Glomerular endothelial cell (primary cell): ENCODE measurements at places on chromosomes 11 and 22. TPM values are rescaled to one million over a fixed set of nuclear protein-coding genes. Genes with fewer than 3 reads are reported as not detected.

- no peak for DNase-seq
Observed at GRCh38 chr11:2776351-2777061, 76.7 kb upstream of the KCNQ1OT1 start.

- DNase-seq = no peak
Observed at GRCh38 chr22:32281072-32281471, 25.9 kb upstream of the SLC5A4 start.

OR8A1 gene
- total RNA-seq = not detected in 2 replicates

GRCh38 chr11:94662065-94662779, 95.1 kb downstream of the PIWIL4 start:
- no peak for DNase-seq

CBLIF gene
- not detected in 2 replicates for total RNA-seq

- peak; percentile 33 for DNase-seq
Observed at GRCh38 chr22:26398741-26399153, 30.3 kb upstream of the ASPHD2 start.

LINC01488 gene
- total RNA-seq = not detected in 2 replicates

DNA sequence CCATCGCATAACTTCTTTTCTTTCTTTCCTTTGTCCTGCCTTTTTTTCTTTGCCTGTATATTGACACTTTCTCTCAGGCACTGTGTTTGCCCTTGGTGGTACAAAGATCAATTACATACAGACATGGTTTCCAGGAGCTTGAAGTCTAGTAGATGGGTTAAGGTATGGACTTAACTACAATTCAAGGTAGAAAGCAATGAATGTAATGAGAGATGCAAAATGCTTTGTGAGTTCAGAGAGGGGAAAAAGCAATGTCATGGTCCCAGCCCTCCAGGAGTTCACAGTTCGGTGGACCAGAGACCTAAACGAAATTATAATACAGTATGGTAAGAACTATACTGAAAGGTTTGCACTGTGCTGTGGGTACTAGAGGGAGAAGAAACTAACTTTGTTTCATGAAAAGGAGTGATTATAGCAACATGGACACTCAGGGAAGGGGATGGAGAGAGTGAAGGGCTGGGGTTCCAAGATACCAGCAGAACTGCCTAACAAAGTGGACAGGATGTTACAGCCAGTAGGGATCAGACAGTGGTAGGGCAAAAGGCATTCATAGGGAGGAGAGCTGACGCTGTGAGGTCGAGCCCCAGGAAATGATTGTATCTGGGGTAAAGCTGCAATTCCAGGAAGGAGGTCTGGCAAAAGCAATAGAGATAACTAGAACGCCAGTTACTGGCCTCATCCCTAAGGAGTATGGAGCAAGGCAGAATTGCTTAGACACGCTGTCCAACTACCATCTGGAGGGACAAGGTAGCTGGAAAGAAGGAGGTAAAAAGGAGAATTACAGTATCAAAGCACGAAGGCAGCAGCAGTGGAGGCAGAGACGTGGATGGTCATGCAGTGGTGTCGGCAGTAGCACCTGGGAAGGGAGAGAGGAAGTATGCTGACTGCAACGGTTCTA, 158.3 kb upstream of the MTMR2 start:
- no peak for DNase-seq

HYOU1 gene
- 144 and 195 TPM in 2 replicates for total RNA-seq

DNA sequence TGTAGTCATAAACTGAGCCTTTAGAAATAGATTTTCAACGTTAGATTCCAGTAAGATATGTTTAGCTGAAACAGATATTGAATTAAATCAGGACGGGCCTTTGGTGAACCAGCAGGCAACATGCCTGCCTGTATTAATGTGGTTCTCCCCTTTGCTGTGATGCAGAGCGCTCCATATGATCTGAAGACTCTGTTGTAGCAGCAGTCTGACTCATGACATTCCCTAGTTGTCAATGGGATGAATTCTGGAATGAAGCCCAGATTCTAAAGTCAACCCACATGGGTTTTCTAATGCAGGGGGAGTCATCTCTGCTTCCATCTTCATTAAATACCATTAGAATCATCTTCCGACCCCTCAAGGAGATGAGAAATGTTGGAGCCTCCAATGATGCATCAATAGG, 864.5 kb downstream of the NTM start:
- DNase-seq = no peak

ANGPTL5 gene
- total RNA-seq = not detected in 2 replicates

GAL gene
- total RNA-seq = 2.8 and 4.5 TPM in 2 replicates

- DNase-seq = no peak
Observed at GRCh38 chr11:33444835-33445594, 187.8 kb downstream of the HIPK3 start.

- DNase-seq = no peak
Observed at GRCh38 chr11:101458161-101458560, 125.6 kb downstream of the TRPC6 start.

- DNase-seq = no peak
Observed at GRCh38 chr22:28072066-28072465, 153.0 kb upstream of the PITPNB start.

DNA sequence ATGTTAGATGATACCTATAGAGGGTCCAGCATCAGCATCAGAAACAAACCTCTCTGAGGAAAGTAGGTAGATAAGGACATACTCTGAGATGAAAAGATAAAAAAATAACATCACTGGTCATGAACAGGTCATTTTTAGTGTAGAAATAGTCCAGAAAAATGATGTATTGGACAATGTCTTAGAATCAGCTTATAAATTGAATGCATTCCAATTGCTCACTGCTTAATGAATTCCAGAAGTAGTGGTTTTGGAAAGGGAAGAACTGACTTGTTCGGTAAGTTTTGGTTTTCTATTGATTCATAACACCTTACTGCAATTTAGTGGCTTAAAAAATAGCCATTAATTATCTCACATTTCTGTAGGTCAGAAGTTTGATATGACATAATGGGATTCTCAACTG, 929.5 kb upstream of the CCDC90B start:
- DNase-seq = no peak

- DNase-seq = no peak
Observed at GRCh38 chr11:65182258-65183170, 786 bp downstream of the CAPN1 start.

KCNK7 gene
- total RNA-seq = 0.58 TPM in 1 of 2 replicates, not detected in the other

- DNase-seq = no peak
Observed at GRCh38 chr11:68031144-68031464, 623 bp downstream of the NDUFS8 start.

DNA sequence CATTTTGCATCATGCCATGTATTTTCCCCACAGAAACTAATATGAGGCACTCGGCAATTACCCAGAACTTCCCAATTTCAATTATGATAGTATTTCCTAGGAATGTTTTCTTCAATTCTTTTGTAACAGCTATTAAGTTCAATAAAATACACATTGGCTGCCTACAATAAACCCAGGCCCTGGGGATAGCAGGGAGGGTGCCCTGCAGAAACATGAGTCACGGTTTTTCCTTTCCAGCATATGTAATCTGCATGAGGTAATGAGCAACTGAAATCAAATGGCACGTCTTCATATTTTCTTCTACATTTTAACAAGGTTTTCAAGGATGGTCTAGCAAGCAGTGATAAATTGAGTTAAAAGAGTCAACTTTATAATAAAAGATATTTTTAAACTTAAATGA, 32.0 kb downstream of the GUCY1A2 start:
- DNase-seq = no peak

TPBGL gene
- 1.3 and 1.6 TPM in 2 replicates for total RNA-seq

KRTAP5-1 gene
- not detected in 2 replicates for total RNA-seq

DNA sequence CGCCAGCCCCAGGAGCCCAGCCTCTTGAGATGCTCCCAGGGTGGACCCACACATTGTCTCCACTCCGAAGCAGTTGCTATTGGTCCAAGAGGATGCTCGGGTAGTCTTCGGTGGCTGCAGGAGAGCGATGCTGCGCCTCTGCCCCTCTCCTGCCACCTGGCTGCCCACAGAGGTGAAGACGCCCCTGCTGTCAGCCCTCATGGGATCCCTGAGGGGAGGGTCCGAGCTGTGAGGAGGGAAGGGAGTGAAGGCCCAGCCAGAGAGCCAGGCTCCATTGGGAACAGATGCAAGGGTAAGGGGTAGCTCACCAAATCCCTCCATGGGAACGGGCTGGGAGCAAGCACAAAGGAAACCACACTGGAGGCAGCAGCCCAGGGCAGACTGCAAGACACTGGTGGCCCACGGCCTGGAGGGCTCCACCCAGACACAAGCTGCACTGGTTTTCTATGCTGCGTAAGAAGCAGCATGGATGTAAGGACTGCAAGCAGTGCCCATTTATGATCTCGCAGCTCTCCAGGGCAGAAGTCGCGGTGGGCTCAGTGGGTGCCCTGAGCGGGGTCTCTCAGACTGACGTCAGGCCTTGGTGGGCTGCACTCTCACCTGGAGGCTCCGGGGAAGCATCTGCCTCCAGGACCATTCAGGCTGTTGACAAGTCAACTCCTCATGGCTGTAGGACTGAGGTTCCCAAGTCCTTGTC, 15.7 kb downstream of the TSPAN32 start:
- no peak for DNase-seq

DNA sequence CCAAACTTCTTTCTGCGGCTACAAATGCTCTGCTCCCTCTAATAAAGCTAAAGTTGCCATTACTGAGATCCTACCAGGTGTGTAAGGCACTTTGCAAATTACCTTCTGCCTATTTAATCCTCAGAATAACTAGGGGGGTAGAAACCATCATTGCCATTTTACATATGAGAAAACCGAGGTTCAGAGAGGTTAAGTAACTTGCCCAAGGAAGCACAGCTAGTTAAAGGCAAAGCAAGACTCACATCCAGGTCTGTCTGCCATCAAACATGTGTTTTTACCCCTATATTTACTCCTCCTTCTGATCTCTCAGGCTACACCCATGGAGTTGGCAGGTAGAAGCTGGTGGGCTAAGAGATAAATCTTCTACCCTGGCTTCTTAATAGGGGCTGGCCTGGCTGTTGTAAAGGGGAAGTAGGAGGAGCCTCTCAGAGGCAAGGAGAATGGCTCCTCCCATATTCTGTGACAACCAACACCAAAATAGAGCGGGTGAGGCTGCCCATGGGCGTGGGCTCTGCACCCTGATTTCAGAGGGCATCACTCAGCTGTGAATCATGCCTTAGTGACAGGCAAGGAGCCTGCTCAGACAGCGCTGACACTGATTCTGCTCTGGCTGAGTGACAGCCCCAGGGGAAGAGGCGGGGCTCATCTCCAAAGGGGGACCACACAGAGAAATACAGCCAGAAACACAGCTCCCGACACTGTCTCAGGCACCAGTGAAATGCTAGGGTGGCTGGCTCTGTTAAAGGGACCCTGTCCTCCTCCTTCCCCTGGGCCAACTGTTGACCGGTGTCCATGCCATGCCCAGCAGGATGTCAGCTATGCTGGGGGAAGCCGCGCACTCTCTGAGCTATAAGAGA, 106.8 kb downstream of the ABTB2 start:
- no peak for DNase-seq

DNA sequence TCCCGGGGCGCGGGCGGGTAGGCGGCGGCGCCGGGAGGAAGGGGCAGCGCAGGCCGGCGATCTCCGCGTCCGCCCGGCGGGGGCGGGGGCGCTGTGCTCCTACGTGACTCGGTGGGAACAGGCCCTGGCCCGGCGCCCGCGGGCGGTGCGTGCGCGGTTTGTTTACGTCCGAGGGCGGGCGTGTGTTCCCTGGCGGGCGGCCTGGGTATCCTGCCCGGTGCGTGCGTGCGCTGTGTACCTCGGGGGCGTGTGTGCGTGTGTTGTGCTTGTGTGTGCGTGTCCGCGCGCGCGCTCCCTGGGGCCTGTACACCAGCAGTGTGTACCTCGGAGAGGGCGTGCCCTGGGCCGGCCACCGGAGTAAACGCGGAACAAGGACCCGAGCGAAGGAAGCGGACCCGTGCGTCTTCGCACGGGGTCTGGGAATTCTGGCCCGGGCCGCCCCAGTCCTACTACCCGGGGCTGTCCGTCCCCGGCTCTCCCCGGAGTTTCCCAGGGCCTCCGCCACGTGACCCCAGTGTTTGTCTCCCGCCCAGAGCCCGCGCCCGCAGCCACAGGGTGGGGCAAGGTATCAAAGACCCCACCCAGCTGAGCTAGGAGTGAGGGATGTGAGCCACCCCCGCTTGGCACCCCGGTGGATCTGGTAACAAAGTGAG, 769 bp downstream of the MAFF start:
- DNase-seq = no peak

GRCh38 chr22:17817511-17818065, 43.3 kb upstream of the BID start:
- DNase-seq = no peak

TMPRSS13 gene
- total RNA-seq = 0.05 and 0.06 TPM in 2 replicates

GRCh38 chr11:67345920-67346819, 7.2 kb downstream of the POLD4 start:
- DNase-seq = no peak

- DNase-seq = no peak
Observed at GRCh38 chr11:101487775-101488174, 96.0 kb downstream of the TRPC6 start.

- DNase-seq = no peak
Observed at GRCh38 chr11:75858042-75858441, 43.0 kb downstream of the UVRAG start.

SLC22A8 gene
- not detected in 2 replicates for total RNA-seq

DNA sequence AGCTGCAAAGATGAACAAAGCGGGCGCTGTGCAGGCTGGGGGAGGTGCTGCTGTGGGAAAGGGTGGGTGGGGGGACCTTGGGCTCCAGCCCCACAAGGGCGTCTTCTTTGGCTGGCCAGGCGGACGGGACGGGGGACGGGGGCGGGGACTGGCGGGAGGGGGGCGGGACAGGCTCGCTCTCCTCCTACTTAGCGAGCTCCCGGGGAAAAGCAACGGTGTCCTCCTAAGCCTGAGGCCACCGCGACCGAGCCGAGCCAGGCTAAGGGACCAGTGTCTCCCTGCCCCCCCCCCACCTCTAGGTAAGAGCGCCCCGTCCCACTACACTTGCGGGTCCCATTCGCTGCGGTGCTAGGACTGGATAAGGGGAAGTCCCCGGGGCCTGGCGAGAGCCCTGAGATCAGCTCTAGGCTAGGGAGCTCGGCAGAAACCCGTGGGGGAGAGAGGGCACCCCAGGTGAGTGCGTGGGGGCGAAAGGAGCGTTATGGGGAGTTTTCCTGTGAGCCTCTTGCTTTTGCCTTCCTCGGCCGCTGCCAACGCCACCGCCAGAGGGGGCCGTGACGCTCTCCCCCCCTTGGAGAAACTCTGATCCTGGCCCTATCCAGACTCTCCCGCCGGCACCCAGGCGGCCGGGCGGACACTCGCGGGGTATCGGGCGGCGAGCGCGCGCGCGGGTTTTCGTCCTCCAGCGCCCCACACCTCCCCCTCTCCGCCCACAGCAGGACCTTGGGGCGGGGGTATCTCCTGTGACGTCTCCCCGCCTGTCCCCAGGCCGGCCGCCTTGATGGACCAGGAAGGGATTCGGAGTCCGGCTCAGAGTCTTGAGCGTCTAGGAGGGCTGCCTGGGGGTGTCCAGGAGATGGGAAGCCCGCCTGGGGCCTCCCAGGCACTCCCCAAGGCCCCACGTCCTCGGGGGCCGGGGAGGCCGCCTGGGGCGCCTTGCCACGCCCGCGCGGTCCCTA, at the start of gene PHLDB1:
PHLDB1 (plus strand) TSS at position 215 of the 959 bp plus-strand sequence. CDS start 6,222 bp downstream, outside the sequence.
- no peak for DNase-seq
